ENCODE measurements at places on chromosomes 16 and 17.

DNA sequence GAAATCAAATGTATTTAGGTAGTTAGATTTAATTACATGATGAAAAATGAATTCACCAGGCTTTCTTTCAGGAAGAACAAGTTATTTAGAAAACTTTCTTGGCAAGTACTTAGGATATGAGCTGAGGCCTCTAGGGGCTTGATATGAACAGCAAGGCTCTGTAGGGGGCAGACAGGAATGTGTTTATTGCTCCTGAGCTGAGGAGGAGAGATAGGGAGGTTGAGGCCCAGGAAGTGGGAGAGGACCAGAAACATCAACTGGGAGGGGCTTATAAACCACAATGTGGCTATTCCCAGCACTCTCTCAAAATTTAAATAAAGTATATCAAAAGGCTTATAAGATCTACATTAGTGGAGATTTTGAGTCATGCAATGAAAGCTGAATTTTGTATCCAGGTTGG lies 154.0 kb upstream of the MAF start:
- no peaks in the 10 kb centered on the region for H3K36me3 ChIP-seq
- no peak for DNase-seq
- H3K4me3 ChIP-seq: no peak overlapping the region
- H3K4me1 ChIP-seq: peaks cover 3% of the 10 kb centered on the region
- no peaks in the 10 kb centered on the region for H3K27me3 ChIP-seq
- no peak overlapping the region for H3K27ac ChIP-seq

DNA sequence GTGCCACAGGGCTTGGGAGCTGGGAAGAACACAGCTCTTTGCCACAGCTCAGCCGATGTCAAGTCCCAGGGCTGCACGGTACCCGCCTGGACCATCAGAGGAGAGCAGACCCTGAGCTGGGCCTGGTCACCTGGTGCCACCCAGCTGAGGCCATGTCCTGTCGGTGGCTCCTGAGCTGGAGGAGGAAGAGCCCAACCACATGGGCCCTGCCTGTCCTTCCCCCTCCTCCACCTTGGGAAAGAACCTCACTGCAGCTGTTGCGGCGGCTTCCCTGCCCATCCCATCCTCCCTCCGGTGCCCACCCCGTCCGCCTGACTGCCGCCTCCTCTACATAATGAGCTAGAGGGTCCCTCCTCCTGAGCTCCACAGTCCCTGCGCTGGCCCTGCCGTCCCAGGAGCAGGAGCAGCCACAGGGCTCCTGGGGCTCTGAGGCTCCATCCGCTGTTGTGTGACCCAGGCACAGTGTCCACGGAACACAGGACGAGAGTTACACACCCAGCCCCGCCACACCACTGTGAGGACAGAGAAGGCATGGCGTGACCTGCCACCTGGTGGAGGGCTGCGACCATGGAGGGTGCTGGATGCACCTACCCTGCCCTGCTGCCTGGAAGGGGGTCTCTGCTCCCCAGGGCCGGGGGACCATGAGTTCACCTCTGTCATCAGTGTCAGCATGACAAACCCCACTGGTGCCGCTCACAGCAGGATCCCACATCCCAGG lies 21.4 kb upstream of the CHMP6 start:
- no peaks in the 10 kb centered on the region for H3K27me3 ChIP-seq
- peaks cover 27% of the 10 kb centered on the region for H3K4me1 ChIP-seq
- peak; percentile 42 for DNase-seq
- peaks cover 6% of the 10 kb centered on the region for H3K36me3 ChIP-seq
- H3K27ac ChIP-seq: no peak overlapping the region
- H3K4me3 ChIP-seq: no peak overlapping the region

GRCh38 chr17:48024149-48025039 lies 13.2 kb downstream of the COPZ2 start:
- peak; percentile 32 for DNase-seq
- no peaks in the 10 kb centered on the region for H3K36me3 ChIP-seq
- peaks cover 70% of the 10 kb centered on the region for H3K27me3 ChIP-seq
- peak overlapping the region; percentile 49 for H3K4me3 ChIP-seq
- peaks cover 36% of the 10 kb centered on the region for H3K4me1 ChIP-seq

DNA sequence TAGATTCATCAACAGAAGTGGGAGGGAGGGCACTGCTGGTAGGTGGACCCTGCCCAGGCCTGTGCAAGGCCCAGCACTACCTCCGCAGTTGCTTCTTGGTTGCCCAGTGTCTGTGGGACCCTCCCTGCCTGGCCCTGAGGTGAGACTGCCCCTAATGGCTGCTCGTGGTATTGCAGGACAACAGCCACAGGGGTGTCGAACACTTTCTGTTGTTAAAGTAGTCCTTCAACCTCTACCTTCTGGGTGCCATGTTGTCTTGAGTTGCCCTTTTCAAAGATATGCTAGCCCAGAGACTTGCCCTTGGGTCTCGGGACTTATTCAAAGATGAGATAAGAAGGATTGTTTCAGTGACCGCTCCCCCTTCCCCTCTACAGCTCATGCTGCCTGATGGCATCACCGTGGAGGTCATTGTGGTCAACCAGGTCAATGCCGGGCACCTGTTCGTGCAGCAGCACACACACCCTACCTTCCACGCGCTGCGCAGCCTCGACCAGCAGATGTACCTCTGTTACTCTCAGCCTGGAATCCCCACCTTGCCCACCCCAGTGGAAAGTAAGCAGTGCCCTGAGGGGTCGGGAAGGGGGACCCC lies 29.1 kb downstream of the AKAP1 start:
- H3K27ac ChIP-seq: no peak overlapping the region
- H3K4me1 ChIP-seq: no peaks in the 10 kb centered on the region
- DNase-seq: peak; percentile 74
- H3K27me3 ChIP-seq: no peaks in the 10 kb centered on the region
- peaks cover 29% of the 10 kb centered on the region for H3K36me3 ChIP-seq
- no peak overlapping the region for H3K4me3 ChIP-seq

- H3K27me3 ChIP-seq: no peaks in the 10 kb centered on the region
- no peaks in the 10 kb centered on the region for H3K36me3 ChIP-seq
- no peak overlapping the region for H3K4me3 ChIP-seq
- no peak for DNase-seq
- H3K27ac ChIP-seq: no peak overlapping the region
Measured at GRCh38 chr17:19705201-19705600, 11.2 kb downstream of the SLC47A2 start.

DNA sequence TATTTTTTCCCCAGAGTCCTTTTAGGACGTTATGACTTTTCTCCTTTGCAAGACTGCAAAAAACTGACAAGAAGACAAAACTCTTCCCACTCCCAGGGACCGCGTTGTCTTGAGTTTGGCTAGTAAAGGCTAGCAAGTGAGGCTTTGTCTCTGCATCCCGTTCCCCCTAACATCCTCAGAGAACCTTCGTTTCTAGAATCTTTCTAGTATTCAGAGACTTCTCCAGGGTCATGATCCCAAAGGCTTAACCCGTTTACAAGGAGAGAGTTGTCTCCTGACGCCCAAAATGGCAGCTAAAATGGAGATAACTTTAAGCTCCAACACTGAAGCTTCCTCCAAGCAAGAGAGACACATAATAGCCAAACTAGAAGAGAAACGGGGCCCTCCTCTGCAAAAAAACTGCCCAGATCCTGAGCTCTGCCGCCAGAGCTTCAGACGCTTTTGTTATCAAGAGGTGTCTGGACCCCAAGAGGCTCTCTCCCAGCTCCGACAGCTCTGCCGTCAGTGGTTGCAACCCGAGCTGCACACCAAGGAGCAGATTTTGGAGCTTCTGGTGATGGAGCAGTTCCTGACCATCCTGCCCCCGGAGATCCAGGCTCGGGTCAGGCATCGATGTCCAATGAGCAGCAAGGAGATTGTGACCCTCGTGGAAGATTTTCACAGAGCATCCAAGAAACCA lies 843 bp downstream of the ZNF174 start:
- DNase-seq: no peak
- H3K4me3 ChIP-seq: peak overlapping the region; percentile 79
- H3K27me3 ChIP-seq: no peaks in the 10 kb centered on the region
- peaks cover 41% of the 10 kb centered on the region for H3K4me1 ChIP-seq
